ENCODE measurements at places on chromosomes 1 and 21.
A peak's percentile ranks its signal among the peaks of the same experiment; 100 is the strongest.

GRCh38 chr1:1624443-1625403 lies 7.2 kb upstream of the MMP23B start:
- peak; percentile 58 for DNase-seq

GRCh38 chr1:9273177-9273576 lies 19.5 kb upstream of the SPSB1 start:
- no peak for DNase-seq

- no peak for DNase-seq
These were observed 149.3 kb upstream of the WNT4 start for GRCh38 chr1:22292011-22292788.

- no peak for DNase-seq
These were observed 6.2 kb upstream of the NCF2 start for GRCh38 chr1:183596500-183596899.

GRCh38 chr1:111271464-111271801 lies 19.2 kb upstream of the CHIA start:
- DNase-seq, result no peak

GRCh38 chr1:111576547-111576946 lies 43.0 kb upstream of the RAP1A start:
- DNase-seq, result no peak
